ENCODE measurements at places on chromosomes 7 and 10. TPM values are rescaled to one million over a fixed set of nuclear protein-coding genes. Genes with fewer than 3 reads are reported as not detected.

KIF5B gene
- total RNA-seq: 166 TPM

TEX36 gene
- not detected for total RNA-seq

JCAD gene
- total RNA-seq: 20.2 TPM

ZMYND11 gene
- 41.1 TPM for total RNA-seq

MPP7 gene
- total RNA-seq: 44.8 TPM

ASB10 gene
- not detected for total RNA-seq

GRM3 gene
- total RNA-seq: not detected

PRTFDC1 gene
- total RNA-seq: not detected

DGKI gene
- total RNA-seq: 1.2 TPM

HMX3 gene
- not detected for total RNA-seq

CUBN gene
- 1.4 TPM for total RNA-seq

IKZF1 gene
- total RNA-seq: 9.2 TPM

MYL7 gene
- total RNA-seq: not detected

STEAP1 gene
- total RNA-seq: 36.4 TPM

RPEL1 gene
- not detected for total RNA-seq

UCMA gene
- not detected for total RNA-seq

All from transverse colon (tissue), 4 donors.